ENCODE measurements at places on chromosomes 13 and 19. TPM values are rescaled to one million over a fixed set of nuclear protein-coding genes. Genes with fewer than 3 reads are reported as not detected.

PCDH9 gene
- total RNA-seq: 14.7 TPM

PET100 gene
- total RNA-seq: 197 TPM

ZNF555 gene
- 8.9 TPM for total RNA-seq

GRCh38 chr19:46692918-46693722, 23.8 kb downstream of the PRKD2 start:
- no peak for DNase-seq

GRCh38 chr19:4723595-4724514, at the start of gene DPP9:
Gene DPP9 (minus strand): TSS chr19:4723842. CDS start chr19:4719906, 3,936 bp downstream.
- peak; percentile 97 for DNase-seq

DNA sequence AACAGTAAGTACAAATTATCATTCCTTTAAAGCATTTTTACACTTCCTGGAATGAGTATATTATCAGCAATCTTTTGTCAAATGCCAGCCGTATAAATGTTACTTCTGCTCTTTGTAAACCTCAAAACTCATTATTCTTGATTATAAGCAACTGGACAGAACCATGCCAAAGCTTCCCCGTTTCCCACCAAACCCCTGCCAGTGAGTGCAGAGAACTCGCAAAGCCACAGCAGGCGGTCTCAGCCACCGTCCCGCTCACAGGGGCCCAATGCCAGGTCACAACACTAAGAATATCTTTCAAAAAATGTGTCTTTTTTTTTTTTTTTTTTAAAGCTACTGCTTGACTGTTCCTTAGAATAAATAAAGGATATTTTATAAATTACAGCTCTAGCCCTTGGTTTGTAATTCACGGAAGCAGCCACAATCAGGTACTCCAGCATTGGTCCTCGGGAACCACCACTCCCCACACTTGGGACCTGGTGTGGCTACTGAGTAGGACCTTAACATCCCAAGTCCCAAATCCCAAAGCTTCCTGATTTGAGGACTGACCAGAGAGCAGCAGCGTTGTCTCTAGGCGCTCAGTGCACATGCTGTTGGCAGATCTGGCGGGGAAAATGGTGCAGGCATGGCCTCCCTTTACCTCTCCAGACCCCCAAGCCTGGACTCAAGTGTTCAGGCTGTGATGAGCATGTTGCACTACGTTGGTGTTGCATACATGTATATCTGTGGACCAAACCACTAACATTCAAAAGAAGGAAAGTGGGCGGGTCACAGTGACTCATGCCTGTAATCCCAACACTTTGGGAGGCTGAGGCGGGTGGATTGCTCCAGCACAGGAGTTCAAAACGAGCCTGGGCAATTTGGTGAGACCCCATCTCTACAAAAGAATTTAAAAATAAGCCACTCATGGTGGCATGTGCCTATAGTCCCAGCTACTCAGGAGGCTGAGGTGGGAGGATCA, 19.0 kb downstream of the KCTD15 start:
- no peak for DNase-seq

DNA sequence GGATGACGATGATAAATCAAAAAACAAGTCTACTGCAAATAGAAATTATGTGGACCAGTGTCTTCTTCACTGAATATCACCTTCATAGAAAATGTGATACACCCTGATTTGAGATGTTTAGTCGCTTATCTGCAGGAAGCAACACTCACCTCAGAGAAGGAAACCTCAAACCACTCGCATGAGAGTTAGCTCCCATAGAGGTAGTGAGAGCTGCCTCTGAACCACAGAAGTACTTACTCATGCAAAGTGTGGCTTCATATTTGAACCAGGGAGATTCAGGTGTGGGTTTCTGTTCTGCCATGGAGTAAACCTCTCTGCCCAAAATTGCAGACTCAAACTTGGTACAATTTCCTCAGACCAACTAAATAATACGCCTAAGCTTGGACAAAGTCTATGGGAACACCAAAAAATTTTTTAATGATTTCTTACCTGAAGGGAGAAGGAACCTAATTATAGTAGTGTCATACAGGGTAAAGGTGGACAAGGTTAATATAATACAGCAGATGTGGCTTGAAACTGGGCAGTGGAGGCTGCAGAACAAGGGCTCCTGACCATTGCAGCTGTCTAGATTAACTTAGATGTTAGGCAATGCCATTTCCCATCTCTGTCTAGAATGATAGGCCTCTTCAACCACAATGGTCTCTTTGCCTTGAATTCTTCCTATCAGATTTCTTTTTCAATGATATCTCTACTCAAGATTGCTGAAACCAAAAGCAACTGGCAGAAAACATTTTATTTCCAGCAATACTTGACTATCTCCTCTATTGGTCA, 29.6 kb upstream of the RCBTB2 start:
- no peak for DNase-seq

GRCh38 chr13:50991579-50992521, 82.3 kb downstream of the RNASEH2B start:
- DNase-seq: no peak

Data from left ventricle myocardium inferior (tissue), 1 donor.